A673 (cell line): ENCODE measurements at places on chromosomes 2 and 18.

DNA sequence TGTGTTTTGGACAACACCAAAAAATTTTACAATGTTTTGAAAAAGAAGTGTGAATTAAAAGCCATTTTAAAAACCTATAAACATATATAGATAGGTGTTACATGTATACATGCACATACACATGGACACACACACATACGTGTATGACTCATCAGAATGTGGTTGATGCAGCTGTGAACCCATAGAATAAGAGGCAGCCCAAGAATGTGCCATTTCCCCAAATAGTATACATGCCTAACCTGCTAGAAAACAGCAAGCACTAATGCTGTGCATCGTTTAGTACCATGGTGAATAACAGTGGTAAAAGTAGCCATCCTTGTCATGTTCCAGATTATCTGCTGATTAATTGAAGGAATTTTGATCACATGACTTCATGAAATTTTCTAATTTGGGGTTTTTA, 149.0 kb downstream of the DSEL start:
- no peak for DNase-seq

DNA sequence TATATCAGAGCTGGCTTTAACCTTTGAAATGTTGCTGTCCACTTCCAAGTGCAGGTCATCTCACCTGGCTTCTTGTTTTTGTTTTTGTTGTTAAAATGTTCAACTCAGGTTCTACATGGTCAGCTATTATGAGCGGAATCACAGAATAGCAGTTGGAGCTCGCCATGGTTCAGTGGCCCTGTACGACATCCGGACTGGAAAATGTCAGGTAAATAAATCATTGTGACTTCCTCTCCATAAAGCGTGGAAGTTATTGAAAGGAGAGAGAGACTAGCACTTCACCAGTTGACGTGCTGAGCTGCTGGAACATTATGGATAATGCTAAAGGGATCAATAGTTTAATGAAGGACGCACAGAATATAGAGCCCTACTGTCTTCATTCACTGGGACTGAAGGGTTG, 184.6 kb upstream of the BOD1L2 start:
- no peak for DNase-seq

- DNase-seq = no peak
Observed at GRCh38 chr2:6968319-6969100, 51.3 kb downstream of the RNF144A start.

GRCh38 chr2:233233618-233234230, 17.7 kb upstream of the ATG16L1 start:
- no peak for DNase-seq

GRCh38 chr2:202204855-202205254, 33.5 kb downstream of the SUMO1 start:
- DNase-seq = no peak

DNA sequence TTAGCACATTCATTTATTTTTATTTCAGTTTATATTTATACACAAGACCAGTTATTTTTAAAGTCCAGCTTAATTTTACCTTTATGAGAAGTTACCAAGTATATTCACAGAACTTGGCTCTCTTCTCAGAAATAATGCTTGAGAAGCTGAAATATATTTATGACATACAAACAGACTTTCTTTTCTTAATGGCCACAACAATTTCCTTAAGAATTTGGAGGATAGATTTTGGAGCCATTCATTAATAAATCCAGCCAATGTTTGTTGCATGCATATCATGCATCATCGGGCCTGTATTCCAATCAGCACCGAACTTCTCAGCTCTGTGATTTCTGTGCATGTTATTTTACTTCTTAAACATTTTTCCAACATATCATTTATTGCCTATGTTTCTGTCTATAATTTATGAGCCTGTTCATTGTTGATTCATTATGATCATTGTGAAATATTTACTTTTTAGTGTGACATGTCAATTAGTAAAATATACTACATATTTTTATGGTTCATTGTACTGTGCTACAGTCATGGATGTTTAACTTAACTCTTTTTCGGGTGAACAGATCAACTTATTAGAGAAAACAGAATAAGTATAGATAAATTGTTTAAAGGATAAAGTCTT, 3.5 kb downstream of the GULP1 start:
- no peak for DNase-seq

GRCh38 chr2:102262216-102263129, 48.9 kb upstream of the IL1RL1 start:
- DNase-seq = no peak

DNA sequence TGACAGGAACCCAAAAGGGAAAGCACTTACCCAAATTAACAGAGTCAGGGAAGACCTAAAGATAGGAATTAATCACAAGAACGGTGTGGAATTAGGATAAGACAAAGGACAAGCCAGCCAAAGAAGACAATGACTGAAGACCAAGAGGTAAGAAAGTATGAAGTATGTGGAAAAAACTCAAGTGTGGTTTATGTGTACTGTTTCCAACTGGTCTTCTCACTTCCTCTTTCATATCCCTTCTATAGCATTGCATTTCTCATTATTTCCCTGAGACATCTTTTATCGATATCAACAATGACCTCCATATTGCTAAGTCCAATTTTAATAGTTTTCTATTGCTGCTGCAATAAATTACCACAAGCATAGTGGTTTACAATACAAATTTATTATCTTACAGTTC, 313.5 kb upstream of the SLC39A10 start:
- no peak for DNase-seq

GRCh38 chr2:180647221-180647620, 333.2 kb upstream of the UBE2E3 start:
- no peak for DNase-seq

- DNase-seq = no peak
Observed at GRCh38 chr2:150167711-150168110, 319.8 kb downstream of the RND3 start.

- DNase-seq = no peak
Observed at GRCh38 chr18:59096098-59096789, 43.4 kb upstream of the SEC11C start.

DNA sequence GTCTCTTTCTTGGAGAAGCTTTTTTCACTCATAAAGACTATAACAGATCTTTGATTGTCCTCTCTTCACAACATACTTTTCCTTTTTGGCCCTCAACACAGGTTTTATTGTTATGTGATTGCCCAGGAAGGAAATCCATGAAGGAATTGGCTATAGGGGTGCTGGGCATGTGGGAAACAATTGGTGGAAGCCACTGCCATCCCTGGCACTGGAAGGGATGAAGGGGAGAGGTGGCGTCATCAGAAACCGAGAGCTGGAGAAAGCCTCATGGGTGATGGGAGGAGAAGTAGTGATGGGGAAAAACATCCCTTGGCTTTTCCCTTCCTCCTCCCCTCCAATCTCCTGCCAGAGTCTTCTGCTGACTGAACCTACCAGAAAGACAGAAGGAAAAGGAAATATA, 106.2 kb downstream of the SPOPL start:
- no peak for DNase-seq

- DNase-seq = no peak
Observed at GRCh38 chr18:58761241-58761969, 90.1 kb downstream of the MALT1 start.

DNA sequence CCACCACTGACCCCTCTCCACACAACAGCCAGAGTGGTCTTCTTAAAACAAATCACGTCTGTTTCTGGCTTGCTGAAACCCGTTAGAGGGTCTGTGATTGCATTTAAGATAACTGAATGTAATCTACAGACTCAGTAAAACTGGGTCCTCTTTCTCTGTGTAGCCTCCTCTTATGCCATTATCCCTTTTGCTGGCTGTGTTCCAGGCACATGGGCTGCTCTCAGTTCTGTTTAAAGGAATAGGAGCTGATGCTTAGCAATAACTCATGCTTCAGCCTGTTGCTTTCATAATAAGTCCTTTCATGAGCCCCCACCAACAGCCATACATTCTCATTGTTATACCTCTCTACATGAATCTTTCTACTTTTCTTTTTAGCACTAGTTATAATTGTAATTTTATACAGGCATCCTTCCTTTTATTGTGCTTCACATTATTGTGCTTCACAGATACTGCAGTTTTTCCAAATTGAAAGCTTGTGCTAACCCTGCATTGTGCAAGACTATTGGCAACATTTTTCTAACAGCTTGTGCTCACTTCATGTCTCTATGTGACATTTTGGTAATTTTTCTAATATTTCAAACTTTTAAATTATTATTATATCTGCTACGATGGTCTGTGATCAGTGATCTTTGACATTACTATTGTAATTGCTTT, 782.6 kb downstream of the MBD2 start:
- DNase-seq = peak; percentile 67

DNA sequence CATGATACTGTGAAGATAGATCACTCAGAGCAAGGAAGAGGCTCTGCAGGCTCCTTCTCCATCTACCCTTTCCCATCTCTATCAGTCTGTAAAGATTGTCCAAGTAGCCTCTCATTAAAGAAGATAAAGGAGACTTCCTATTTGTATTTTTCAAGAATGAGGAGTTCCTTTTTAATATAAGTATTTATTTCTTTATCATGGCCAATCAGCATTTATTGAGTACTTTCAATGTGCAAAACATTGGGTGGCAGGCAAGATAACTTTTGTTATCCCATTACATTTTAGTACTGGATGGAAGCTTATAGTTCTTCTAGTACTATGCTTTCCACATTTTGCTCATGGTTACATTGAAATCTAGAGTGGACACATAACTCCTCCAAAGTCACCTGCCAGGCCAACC, 3.6 kb upstream of the PDE11A start:
- no peak for DNase-seq

DNA sequence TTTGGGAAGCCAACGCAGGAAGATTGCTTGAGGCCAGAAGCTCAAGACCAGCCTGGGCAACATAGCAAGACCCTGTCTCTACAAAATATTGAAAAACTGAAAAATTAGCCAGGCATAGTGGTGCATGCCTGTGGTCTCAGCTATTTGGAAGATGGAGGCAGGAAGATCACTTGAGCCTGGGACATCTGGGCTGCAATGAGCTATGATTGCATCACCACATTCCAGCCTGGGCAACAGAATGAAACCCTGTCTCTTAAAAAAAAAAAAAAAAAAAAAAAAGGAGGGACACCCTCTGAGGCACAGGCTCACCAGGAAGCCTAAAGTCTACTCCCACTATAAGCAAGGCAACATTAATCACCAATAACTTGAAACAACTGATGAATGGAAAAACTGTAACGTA, 151.1 kb downstream of the CCDC148 start:
- DNase-seq = no peak

GRCh38 chr2:27408601-27409320, 630 bp downstream of the PPM1G start:
- peak; percentile 29 for DNase-seq
